Hair follicular keratinocyte (primary cell): ENCODE measurements at places on chromosomes 3 and 15. TPM values are rescaled to one million over a fixed set of nuclear protein-coding genes. Genes with fewer than 3 reads are reported as not detected.

ROBO2 gene
- under 0.01 TPM in 1 of 2 replicates, not detected in the other for total RNA-seq

PLA2G4D gene
- total RNA-seq = 0.08 TPM in 1 of 2 replicates, not detected in the other

RGMA gene
- total RNA-seq = 0.55 and 1.1 TPM in 2 replicates

SI gene
- not detected in 2 replicates for total RNA-seq
